Stimulated activated CD8-positive, alpha-beta memory T cell treated with anti-CD3 and anti-CD28 coated beads, Interleukin-7, amount 100 ng/mL, for 48 hours (primary cell): ENCODE measurements at places on chromosomes 1 and 21.

- no peak for DNase-seq
Measured at GRCh38 chr1:86018283-86018923, 138.2 kb downstream of the COL24A1 start.

GRCh38 chr1:55062801-55063576, 23.6 kb downstream of the PCSK9 start:
- no peak for DNase-seq

DNA sequence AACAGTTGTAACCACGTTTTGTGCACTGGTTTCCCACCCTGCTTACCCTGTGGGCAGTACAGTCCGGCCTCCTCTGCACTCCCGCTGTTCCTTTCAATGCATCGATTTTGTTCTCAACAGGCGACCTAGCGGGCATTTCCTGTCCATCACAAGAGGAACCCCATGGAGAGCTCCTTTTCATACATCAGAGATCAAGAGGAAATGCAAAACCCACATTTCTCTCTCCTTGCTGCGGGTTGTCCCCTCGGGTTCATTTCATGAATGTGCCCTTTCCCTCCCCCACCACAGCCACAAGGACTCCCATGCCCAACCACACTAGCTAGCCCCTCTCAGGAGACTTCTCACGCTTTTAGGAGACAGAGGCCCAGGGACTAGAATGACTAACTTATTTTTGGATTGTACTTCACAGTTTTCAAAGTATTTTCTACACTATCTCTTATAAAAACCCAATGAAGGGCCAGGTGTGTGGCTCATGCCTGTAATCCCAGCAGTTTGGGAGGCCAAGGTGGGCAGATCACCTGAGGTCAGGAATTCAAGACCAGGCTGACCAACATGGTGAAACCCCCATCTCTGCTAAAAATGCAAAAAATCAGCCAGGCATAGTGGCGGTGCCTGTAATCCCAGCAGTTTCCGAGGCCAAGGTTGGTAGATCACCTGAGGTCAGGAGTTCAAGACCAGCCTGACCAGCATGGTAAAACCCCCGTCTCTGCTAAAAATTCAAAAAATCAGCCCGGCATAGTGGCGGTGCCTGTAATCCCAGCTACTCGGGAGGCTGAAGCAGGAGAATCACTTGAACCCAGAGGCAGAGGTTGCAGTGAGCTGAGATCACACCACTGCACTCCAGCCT, 18.4 kb downstream of the ATP1A4 start:
- DNase-seq = peak; percentile 13

GRCh38 chr1:231801042-231801585, 174.5 kb downstream of the DISC1 start:
- DNase-seq = no peak

DNA sequence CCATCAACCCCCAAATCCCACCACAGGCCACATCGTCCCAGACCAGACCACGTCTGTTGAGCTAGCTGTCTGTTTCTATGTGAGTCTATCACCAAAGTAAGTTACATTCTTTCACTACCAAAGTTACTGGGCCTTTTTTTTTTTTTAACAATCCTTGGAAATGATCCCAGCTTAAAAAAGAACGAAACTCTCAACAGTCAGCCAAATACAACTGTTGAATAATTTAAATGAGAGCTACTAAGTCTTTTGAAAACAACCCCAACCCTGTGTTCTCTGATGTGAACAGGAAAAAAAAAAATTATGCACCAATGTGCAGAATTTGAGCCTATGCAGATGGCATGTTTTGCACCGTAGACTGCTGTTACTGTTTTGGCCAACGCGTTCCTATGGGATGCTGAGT, 134.0 kb upstream of the ETS2 start:
- DNase-seq = no peak

GRCh38 chr1:22801761-22802160, 91.1 kb downstream of the EPHB2 start:
- DNase-seq = no peak

DNA sequence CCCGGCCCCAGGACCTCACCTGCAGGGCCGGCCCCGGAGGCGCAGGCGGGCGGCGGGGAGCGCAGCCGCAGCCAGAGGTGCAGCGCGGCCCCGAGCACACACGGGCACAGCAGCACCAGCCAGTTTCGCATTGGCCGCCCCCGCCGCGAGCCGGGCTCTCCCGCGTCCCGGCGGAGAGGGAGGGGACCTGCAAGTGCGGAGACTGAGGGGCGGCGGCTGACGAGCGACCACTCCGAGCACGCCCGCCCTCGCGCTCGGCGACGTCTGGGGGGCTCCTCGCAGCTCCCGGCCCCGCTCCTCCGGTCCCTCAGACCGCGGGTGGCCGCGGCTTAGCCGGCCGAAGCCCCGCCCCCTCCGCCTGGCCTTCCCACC, at the start of gene B3GALNT2:
Gene B3GALNT2 (minus strand): TSS at position 331 of the 372 bp plus-strand sequence. CDS start 200 bp downstream, at position 131.
- no peak for DNase-seq

GRCh38 chr1:92951141-92951582, 10.1 kb downstream of the DIPK1A start:
- peak; percentile 5 for DNase-seq

GRCh38 chr1:224521904-224522734, 87.5 kb upstream of the WDR26 start:
- DNase-seq = no peak

DNA sequence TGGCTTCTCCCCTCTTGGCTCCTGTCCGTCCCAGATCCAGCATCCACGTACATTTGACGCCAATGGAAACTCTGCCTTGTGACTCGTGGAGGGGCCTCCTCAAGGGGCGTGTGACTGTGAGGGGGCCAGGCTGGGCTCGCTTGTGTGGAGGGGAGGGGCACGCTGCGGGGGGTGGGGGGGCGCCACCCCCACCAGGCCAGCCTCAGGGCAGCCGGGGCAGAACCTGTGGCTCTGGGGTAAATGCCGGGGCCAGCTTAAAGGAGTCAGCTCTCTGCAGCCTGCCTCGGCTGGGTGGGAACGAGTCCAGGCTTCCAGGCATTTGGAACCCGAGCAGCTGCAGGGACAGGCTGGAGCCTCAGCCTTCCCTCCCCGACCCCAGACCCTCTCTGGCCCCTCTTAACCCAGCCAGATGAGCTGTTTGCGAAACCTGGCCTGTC, 94.1 kb downstream of the SIK1 start:
- no peak for DNase-seq
